Neural progenitor cell (in vitro differentiated cells): ENCODE measurements at places on chromosomes 16 and 17. TPM values are rescaled to one million over a fixed set of nuclear protein-coding genes. Genes with fewer than 3 reads are reported as not detected.

The ZNF19 gene
- total RNA-seq = 10.3 and 13.9 TPM in 2 replicates

The RRAD gene
- total RNA-seq = 0.12 and 0.24 TPM in 2 replicates

The SDK2 gene
- total RNA-seq = 15.3 and 39.9 TPM in 2 replicates

The KRT36 gene
- not detected in 2 replicates for total RNA-seq

The KRTAP4-9 gene
- total RNA-seq = not detected in 2 replicates

The TMC8 gene
- total RNA-seq = 0.09 TPM in 1 of 2 replicates, not detected in the other

The ZNF23 gene
- total RNA-seq = 13.8 and 18.2 TPM in 2 replicates

The PPM1E gene
- total RNA-seq = 13.2 and 18.8 TPM in 2 replicates

The ITGB3 gene
- 0.47 TPM in 1 of 2 replicates, not detected in the other for total RNA-seq

The CCL18 gene
- total RNA-seq = not detected in 2 replicates

The WNT9B gene
- 0.12 TPM in 1 of 2 replicates, not detected in the other for total RNA-seq

The CDH15 gene
- total RNA-seq = not detected in 2 replicates

The ORC6 gene
- 95.3 and 122 TPM in 2 replicates for total RNA-seq

The SLC2A4 gene
- total RNA-seq = 1.7 and 7.3 TPM in 2 replicates

The ZMYND15 gene
- not detected in 2 replicates for total RNA-seq

The C1QL1 gene
- 4.7 TPM in 1 of 2 replicates, not detected in the other for total RNA-seq

The BRCA1 gene
- 54.0 and 77.3 TPM in 2 replicates for total RNA-seq

The KRT33A gene
- not detected in 2 replicates for total RNA-seq

The SPIRE2 gene
- total RNA-seq = 6.5 and 9.0 TPM in 2 replicates

The SLC52A1 gene
- 0.31 TPM in 1 of 2 replicates, not detected in the other for total RNA-seq

The SPNS2 gene
- total RNA-seq = 0.34 and 1.7 TPM in 2 replicates

The CISD3 gene
- total RNA-seq = 0.60 and 1.0 TPM in 2 replicates

The CACNG3 gene
- not detected in 2 replicates for total RNA-seq

The CACNA1G gene
- total RNA-seq = 1.6 and 4.9 TPM in 2 replicates

The TMC6 gene
- 6.9 and 16.8 TPM in 2 replicates for total RNA-seq

The MMP28 gene
- not detected in 2 replicates for total RNA-seq

The GUCY2D gene
- total RNA-seq = 0.37 TPM in 1 of 2 replicates, not detected in the other

The USB1 gene
- 14.9 and 24.5 TPM in 2 replicates for total RNA-seq

The PLEKHH3 gene
- total RNA-seq = 3.4 and 22.8 TPM in 2 replicates

The BCL7C gene
- total RNA-seq = 18.3 and 32.1 TPM in 2 replicates

The CSH1 gene
- not detected in 2 replicates for total RNA-seq

The KCNJ16 gene
- not detected in 2 replicates for total RNA-seq

The HOXB1 gene
- total RNA-seq = not detected in 2 replicates

The PPP1R1B gene
- total RNA-seq = 0.90 TPM in 1 of 2 replicates, not detected in the other

The ZFPM1 gene
- 0.36 and 0.96 TPM in 2 replicates for total RNA-seq

The BIRC5 gene
- 144 and 169 TPM in 2 replicates for total RNA-seq

The CCL11 gene
- not detected in 2 replicates for total RNA-seq

The SDR42E2 gene
- 0.15 TPM in 1 of 2 replicates, not detected in the other for total RNA-seq

The GJD3 gene
- total RNA-seq = not detected in 2 replicates

The NOD2 gene
- total RNA-seq = 0.22 TPM in 1 of 2 replicates, not detected in the other

The ANKRD40CL gene
- not detected in 2 replicates for total RNA-seq

The PIK3R5 gene
- 0.90 and 0.99 TPM in 2 replicates for total RNA-seq

The SEPTIN1 gene
- 1.1 TPM in 1 of 2 replicates, not detected in the other for total RNA-seq

The B4GALNT2 gene
- not detected in 2 replicates for total RNA-seq

The HNF1B gene
- total RNA-seq = 0.15 TPM in 1 of 2 replicates, not detected in the other

The CEP131 gene
- total RNA-seq = 7.7 and 40.9 TPM in 2 replicates

The KRT20 gene
- total RNA-seq = not detected in 2 replicates

The TRPV2 gene
- 0.49 and 0.53 TPM in 2 replicates for total RNA-seq

The C16orf86 gene
- 0.24 and 6.0 TPM in 2 replicates for total RNA-seq

The TMIGD1 gene
- total RNA-seq = not detected in 2 replicates

The MEAK7 gene
- 18.4 and 22.5 TPM in 2 replicates for total RNA-seq
